Activated CD4-positive, alpha-beta T cell treated with anti-CD3 and anti-CD28 coated beads, Interleukin-2, amount 50 U/mL, for 48 hours (primary cell): ENCODE measurements at places on chromosomes 7 and 10.

DNA sequence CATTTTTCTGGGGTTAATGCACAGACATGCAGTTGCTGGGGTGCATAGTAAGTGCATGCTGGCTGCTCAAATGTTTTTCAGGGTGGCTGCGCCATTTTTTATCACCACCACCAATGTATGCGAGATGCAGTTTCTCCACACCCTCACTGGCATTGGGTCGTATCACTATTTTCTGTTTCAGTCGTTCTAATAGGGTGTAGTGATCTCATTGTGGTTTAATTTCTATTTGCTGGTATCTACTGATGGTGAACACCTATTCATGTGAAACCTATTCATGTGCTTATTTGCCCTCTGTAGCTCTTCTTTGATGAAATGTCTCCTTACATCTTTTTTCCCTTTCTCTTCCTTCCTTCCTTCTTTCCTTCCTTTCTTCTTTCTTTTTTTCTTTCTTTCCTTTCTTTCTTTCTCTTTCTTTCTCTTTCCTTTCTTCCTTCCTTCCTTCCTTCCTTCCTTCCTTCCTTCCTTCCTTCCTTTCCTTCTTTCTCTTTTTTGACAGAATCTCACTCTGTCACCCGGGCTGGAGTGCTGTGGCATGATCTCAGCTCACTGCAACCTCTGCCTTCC is 84.3 kb downstream of the ELFN1 start:
- no peak for DNase-seq

GRCh38 chr10:74238031-74238431 is 87.0 kb downstream of the ADK start:
- no peak for DNase-seq

DNA sequence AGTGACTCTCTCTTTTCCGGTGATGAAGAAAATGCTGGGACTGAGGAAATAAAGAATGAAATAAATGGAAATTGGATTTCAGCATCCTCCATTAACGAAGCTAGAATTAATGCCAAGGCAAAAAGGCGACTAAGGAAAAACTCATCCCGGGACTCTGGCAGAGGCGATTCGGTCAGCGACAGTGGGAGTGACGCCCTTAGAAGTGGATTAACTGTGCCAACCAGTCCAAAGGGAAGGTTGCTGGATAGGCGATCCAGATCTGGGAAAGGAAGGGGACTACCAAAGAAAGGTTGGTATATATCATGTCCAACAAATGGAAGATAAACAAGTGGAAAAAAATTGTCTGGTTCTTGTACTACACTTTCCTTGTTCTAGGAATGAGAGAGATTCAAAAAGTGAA is 9.5 kb downstream of the PDCD4 start:
- no peak for DNase-seq

- DNase-seq: no peak
Measured at GRCh38 chr7:151792636-151793035, 84.3 kb downstream of the PRKAG2 start.

DNA sequence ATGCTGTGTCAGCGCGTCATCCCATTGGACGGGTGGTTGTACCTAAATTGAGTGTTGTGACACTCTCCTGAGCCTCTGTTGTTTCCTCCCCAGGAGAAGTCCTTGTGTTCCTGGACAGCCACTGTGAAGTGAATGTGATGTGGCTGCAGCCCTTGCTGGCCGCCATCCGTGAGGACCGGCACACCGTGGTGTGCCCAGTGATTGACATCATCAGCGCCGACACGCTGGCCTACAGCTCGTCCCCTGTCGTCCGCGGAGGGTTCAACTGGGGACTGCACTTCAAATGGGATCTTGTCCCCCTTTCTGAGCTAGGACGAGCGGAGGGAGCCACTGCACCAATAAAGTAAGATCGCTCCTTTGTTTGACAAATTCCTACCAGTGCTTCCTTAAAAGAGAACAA is 82.5 kb downstream of the GALNT11 start:
- no peak for DNase-seq

GRCh38 chr10:43264344-43264964 is 2.4 kb downstream of the RASGEF1A start:
- DNase-seq: no peak

DNA sequence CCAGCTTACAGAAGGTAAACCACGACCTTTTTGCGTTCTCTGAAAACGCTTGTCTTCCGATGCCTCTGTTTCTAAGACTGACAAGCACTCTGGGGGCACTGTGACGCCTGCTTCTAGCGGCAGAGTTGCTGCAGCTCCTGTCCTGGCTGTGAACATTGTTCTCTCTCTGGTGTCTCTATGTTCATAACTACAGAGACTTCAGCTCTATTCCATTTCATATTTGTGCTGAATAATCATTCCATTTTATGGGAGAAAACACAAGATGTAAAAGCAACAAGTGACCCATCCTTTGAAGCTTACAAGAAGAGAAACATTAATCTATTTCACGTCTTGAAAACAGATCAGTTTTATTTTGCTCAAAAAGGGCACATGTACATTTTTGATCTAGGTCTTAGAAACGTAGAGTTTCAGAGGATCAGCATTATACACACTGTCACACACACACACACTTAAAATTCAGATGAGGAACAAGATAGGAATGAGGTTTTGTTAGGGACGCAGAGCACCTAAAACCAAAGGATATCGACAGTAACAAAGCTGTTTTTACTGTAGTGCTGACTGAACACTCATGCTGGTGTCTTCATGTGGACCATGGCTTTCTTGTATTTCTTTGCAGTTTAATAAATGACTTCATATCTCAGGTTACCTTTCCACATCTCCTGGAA is 3.0 kb downstream of the IKZF1 start:
- peak; percentile 65 for DNase-seq
